ENCODE measurements at places on chromosomes 13 and 19. TPM values are rescaled to one million over a fixed set of nuclear protein-coding genes. Genes with fewer than 3 reads are reported as not detected.
A peak's percentile ranks its signal among the peaks of the same experiment; 100 is the strongest.

GRCh38 chr13:48216204-48216711 lies 16.7 kb upstream of the ITM2B start:
- DNase-seq = no peak
- H3K4me1 ChIP-seq = peaks cover 8% of the 10 kb centered on the region
- no peaks in the 10 kb centered on the region for H3K27me3 ChIP-seq
- no peaks in the 10 kb centered on the region for H3K36me3 ChIP-seq
- H3K27ac ChIP-seq = no peak overlapping the region
- H3K4me3 ChIP-seq = no peak overlapping the region

DNA sequence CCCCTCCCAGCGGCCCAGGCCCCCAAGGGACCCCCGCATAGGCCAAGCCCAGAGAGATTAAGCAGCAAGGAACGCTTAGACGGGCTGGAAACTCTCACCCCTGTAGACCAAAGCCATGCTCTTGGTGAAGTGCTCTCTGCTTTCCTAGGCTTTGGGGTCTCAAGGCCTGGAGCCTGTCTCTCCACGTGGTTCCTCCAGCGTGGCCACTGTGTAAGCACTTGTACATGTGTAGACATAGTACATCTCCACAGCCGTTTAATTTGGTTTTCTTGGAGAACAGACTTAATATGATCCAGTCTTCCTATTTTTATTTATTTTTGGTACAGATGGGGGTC lies 1.1 kb downstream of the NUDT19 start:
- peak overlapping the region; percentile 82 for H3K4me3 ChIP-seq
- H3K36me3 ChIP-seq = no peaks in the 10 kb centered on the region

- no peak within 1 kb of the TSS for H3K27ac ChIP-seq
- H3K4me1 ChIP-seq = peaks cover 48% of the 10 kb centered on the region
- no peaks in the 10 kb centered on the region for H3K36me3 ChIP-seq
- H3K27me3 ChIP-seq = peaks cover 95% of the 10 kb centered on the region
These were observed at the start of gene ONECUT3 for GRCh38 chr19:1752757-1753728. ONECUT3 (plus strand) TSS chr19:1753506; CDS start chr19:1753663, 157 bp downstream.

GRCh38 chr19:5396096-5396939 lies 55.7 kb upstream of the PTPRS start:
- no peaks in the 10 kb centered on the region for H3K4me1 ChIP-seq
- no peak overlapping the region for H3K4me3 ChIP-seq
- no peaks in the 10 kb centered on the region for H3K36me3 ChIP-seq
- no peak for DNase-seq

GRCh38 chr13:113539822-113540221 lies 44.7 kb upstream of the TFDP1 start:
- H3K4me3 ChIP-seq = no peak overlapping the region
- no peaks in the 10 kb centered on the region for H3K27me3 ChIP-seq
- DNase-seq = no peak
- no peak overlapping the region for H3K27ac ChIP-seq
- peaks cover 4% of the 10 kb centered on the region for H3K4me1 ChIP-seq
- peaks cover 36% of the 10 kb centered on the region for H3K36me3 ChIP-seq

GRCh38 chr13:112968380-112968909 lies 569 bp upstream of the MCF2L start:
- peak overlapping the region; percentile 88 for H3K27ac ChIP-seq
- DNase-seq = peak; percentile 55
- peak overlapping the region; percentile 73 for H3K4me3 ChIP-seq
- H3K36me3 ChIP-seq = no peaks in the 10 kb centered on the region

DNA sequence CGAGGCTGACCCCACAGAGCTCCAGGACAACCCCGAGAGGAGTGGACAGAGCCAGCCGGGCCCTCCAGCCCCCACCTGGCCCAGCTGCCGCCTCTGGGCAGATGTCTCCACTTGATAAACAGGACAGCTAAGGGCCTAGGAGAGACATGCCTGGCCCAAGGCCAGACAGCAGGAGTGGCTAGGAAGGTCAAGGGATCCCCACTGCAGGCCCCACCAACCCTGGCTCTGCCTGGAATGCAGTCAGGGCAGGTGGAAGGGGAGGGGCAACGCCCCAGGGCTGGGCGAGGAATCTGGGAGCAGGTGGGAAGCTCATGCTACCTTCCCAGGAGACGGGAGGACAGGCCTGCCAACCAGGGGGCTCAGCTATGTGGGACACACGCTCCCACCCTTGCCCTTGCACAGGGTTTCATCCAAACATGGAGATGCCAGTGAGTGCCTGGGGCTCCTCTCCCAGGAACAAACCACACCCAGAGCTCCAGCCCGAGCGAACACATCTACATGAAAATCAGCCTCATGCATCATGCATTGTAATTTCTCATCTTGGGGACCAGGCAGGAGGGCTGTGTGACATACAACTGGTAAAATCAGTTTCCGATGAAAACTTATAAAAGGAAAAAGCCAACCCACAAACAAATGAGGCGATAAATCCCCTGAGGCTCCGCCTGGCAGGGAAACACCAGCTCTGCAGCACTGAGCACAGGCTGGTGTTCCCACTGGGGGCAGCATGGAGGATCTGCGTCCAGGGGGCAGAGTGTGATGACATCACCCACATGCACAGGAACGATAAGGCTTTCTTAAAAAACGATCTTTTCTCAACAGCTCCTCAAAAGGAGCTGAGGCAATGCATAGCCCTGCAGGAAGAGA lies 25.0 kb downstream of the SH3GL1 start:
- H3K27ac ChIP-seq = peak overlapping the region; percentile 94
- no peak for DNase-seq
- peak overlapping the region; percentile 37 for H3K4me3 ChIP-seq
- H3K4me1 ChIP-seq = peaks cover 94% of the 10 kb centered on the region
- H3K27me3 ChIP-seq = no peaks in the 10 kb centered on the region

DNA sequence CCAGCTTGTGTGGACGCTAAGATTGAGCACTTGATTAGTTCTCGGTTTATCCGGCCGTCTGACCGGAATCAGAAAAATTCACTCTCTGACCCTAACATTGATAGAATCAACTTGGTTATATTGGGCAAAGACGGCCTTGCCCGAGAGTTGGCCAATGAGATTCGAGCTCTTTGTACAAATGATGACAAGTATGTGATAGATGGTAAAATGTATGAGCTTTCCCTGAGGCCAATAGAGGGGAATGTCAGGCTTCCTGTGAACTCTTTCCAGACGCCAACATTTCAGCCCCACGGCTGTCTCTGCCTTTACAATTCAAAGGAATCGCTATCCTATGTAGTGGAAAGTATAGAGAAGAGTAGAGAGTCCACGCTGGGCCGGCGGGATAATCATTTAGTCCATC lies 59.6 kb downstream of the ARHGAP35 start:
- H3K27me3 ChIP-seq = no peaks in the 10 kb centered on the region
- H3K4me1 ChIP-seq = peaks cover 40% of the 10 kb centered on the region

- H3K4me1 ChIP-seq = peaks cover 4% of the 10 kb centered on the region
- no peak overlapping the region for H3K27ac ChIP-seq
- H3K36me3 ChIP-seq = peaks cover 9% of the 10 kb centered on the region
- H3K4me3 ChIP-seq = no peak overlapping the region
- H3K27me3 ChIP-seq = no peaks in the 10 kb centered on the region
These were observed 19.0 kb downstream of the FNDC3A start for GRCh38 chr13:48994706-48995105.

- H3K4me3 ChIP-seq = no peak overlapping the region
- peaks cover 35% of the 10 kb centered on the region for H3K4me1 ChIP-seq
- no peak for DNase-seq
- H3K36me3 ChIP-seq = no peaks in the 10 kb centered on the region
These were observed 4.1 kb upstream of the ZIC5 start for GRCh38 chr13:99975626-99976025.

- H3K4me3 ChIP-seq = no peak overlapping the region
- peaks cover 46% of the 10 kb centered on the region for H3K27me3 ChIP-seq
- no peak for DNase-seq
- H3K27ac ChIP-seq = no peak overlapping the region
- peaks cover 30% of the 10 kb centered on the region for H3K4me1 ChIP-seq
These were observed 3.4 kb upstream of the GRWD1 start for GRCh38 chr19:48442116-48443035.

GRCh38 chr19:36089847-36090246 lies 21.1 kb upstream of the OVOL3 start:
- H3K27ac ChIP-seq = no peak overlapping the region
- H3K4me3 ChIP-seq = no peak overlapping the region
- no peak for DNase-seq
- no peaks in the 10 kb centered on the region for H3K27me3 ChIP-seq

DNA sequence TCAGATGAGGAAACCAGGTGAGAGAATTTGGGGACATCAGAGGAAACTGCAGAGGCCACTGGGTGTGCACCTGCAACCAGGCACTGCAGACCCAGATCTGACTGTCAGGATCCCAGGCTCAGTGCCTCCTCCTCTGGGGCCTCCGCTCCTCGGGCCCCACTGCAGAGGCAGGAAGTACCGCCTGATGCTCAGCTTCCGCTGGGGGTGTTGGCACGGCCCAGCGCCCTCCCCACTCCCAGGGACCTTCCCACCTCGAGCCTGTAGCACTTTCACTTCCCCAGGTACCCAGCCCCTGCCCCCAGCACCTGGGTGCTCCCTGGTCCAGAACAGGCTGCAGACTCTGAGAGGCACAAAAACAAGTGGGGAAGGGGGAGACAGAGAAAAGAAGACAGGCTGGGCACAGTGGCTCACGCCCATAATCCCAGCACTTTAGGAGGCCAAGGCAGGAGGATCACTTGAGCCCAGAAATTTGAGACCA lies 1.4 kb upstream of the CD37 start:
- no peak overlapping the region for H3K27ac ChIP-seq
- H3K36me3 ChIP-seq = no peaks in the 10 kb centered on the region
- H3K4me1 ChIP-seq = peaks cover 5% of the 10 kb centered on the region
- DNase-seq = no peak

- DNase-seq = no peak
- no peaks in the 10 kb centered on the region for H3K27me3 ChIP-seq
- no peak overlapping the region for H3K27ac ChIP-seq
- no peaks in the 10 kb centered on the region for H3K36me3 ChIP-seq
- no peaks in the 10 kb centered on the region for H3K4me1 ChIP-seq
These were observed 2284.7 kb upstream of the PCDH20 start for GRCh38 chr13:63700350-63700749.

- peaks cover 6% of the 10 kb centered on the region for H3K4me1 ChIP-seq
- no peaks in the 10 kb centered on the region for H3K27me3 ChIP-seq
- H3K36me3 ChIP-seq = no peaks in the 10 kb centered on the region
- no peak overlapping the region for H3K4me3 ChIP-seq
- no peak overlapping the region for H3K27ac ChIP-seq
These were observed 326.8 kb upstream of the KLF12 start for GRCh38 chr13:74461011-74461410.

- H3K27me3 ChIP-seq = no peaks in the 10 kb centered on the region
- no peak overlapping the region for H3K4me3 ChIP-seq
- peak; percentile 18 for DNase-seq
- no peaks in the 10 kb centered on the region for H3K4me1 ChIP-seq
- H3K27ac ChIP-seq = peak overlapping the region; percentile 50
These were observed 547.0 kb upstream of the SLITRK5 start for GRCh38 chr13:87123987-87124784.

- no peak overlapping the region for H3K4me3 ChIP-seq
- H3K4me1 ChIP-seq = peaks cover 60% of the 10 kb centered on the region
- no peak for DNase-seq
- H3K27me3 ChIP-seq = no peaks in the 10 kb centered on the region
- peaks cover 16% of the 10 kb centered on the region for H3K36me3 ChIP-seq
These were observed 46.8 kb downstream of the EFNB2 start for GRCh38 chr13:106488686-106489085.

GRCh38 chr19:15195371-15196334 lies 5.1 kb downstream of the NOTCH3 start:
- H3K4me1 ChIP-seq = peaks cover 35% of the 10 kb centered on the region
- H3K36me3 ChIP-seq = no peaks in the 10 kb centered on the region
- H3K27me3 ChIP-seq = peaks cover 89% of the 10 kb centered on the region
- peak; percentile 39 for DNase-seq
- H3K27ac ChIP-seq = peak overlapping the region; percentile 83

DNA sequence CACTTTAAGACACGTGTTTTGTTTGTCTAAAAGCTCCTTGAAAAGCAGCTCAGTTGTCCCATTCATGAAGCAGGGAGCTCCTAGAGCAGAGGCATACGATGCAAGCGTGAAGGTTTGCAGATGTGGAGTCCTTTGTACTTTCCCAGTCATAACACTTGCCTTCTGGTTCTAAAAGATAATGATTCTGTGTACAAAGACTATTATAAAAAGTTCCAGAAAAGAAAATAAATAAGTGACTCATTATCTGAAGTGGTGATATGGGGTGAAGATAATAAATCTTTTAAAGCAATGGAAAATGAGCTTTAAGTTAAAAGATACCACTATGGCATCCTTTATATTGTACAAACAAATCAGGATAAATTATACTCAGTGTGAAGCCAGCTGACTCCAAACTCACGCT lies 569.9 kb downstream of the MYO16 start:
- DNase-seq = no peak
- H3K27me3 ChIP-seq = no peaks in the 10 kb centered on the region
- no peaks in the 10 kb centered on the region for H3K4me1 ChIP-seq
- H3K4me3 ChIP-seq = no peak overlapping the region
- H3K36me3 ChIP-seq = no peaks in the 10 kb centered on the region

DNA sequence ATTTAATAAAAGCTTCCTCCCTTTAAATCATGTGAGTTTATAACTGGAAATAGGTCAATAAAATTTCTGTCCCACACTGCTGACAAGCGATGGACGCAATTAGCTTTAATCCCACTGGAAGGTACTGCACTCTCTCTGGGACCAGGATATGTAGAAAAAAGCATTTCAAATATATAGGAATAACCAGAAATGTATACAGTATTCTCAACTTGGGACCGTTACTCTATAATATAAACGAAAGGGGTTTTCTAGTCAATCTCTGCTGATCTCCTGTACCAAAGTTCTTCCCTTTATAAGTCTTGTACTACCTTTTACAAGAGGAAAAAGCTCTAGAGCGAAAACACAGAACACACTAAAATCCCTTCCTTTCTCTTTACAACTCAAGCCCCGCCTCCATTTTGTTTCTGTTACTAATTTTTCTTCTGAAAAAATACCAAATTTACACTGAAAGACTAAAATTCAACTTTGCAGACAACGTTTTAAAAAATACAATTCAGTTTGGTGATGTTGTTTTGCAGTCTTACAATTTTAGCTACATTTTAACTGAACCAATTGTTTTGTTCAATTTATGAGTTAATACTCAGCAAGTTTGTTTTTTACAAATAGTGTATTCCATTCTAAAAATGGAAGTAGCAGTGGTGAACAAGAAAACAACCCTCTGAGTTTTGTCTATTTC lies 1.7 kb upstream of the USPL1 start:
- H3K27me3 ChIP-seq = no peaks in the 10 kb centered on the region
- DNase-seq = no peak
- H3K4me1 ChIP-seq = peaks cover 49% of the 10 kb centered on the region
- no peaks in the 10 kb centered on the region for H3K36me3 ChIP-seq

- no peak overlapping the region for H3K27ac ChIP-seq
- peaks cover 8% of the 10 kb centered on the region for H3K36me3 ChIP-seq
- no peaks in the 10 kb centered on the region for H3K27me3 ChIP-seq
- H3K4me1 ChIP-seq = peaks cover 43% of the 10 kb centered on the region
- no peak for DNase-seq
These were observed 109.3 kb upstream of the MLNR start for GRCh38 chr13:49110913-49111170.

HIF3A gene
- 87.7 TPM for total RNA-seq

TMEM145 gene
- total RNA-seq = 0.36 TPM

AMER2 gene
- not detected for total RNA-seq

CGB5 gene
- total RNA-seq = not detected

WASF3 gene
- 12.6 TPM for total RNA-seq

ZNF470 gene
- total RNA-seq = 4.3 TPM

RETN gene
- total RNA-seq = 0.99 TPM
